ENCODE measurements at places on chromosomes 6 and 20. TPM values are rescaled to one million over a fixed set of nuclear protein-coding genes. Genes with fewer than 3 reads are reported as not detected.

The TINAG gene
- 0.12 TPM for total RNA-seq

The MEP1A gene
- total RNA-seq = not detected

The GSS gene
- total RNA-seq = 27.2 TPM

The EPB41L1 gene
- total RNA-seq = 20.5 TPM

The C20orf96 gene
- total RNA-seq = 7.2 TPM

The SLC22A3 gene
- total RNA-seq = 5.2 TPM

The BANF2 gene
- not detected for total RNA-seq

The ZNF391 gene
- 2.6 TPM for total RNA-seq

The CD24 gene
- total RNA-seq = 0.80 TPM

The HRH3 gene
- not detected for total RNA-seq

The CLVS2 gene
- total RNA-seq = 0.03 TPM

The ARMC12 gene
- total RNA-seq = 0.21 TPM

The SMIM28 gene
- total RNA-seq = not detected

The AIF1 gene
- total RNA-seq = 37.4 TPM

Measured in left cardiac atrium (tissue), 4 donors.